ENCODE measurements at places on chromosomes 1 and 21. TPM values are rescaled to one million over a fixed set of nuclear protein-coding genes. Genes with fewer than 3 reads are reported as not detected.

ANGPTL7 gene
- 0.21 TPM for total RNA-seq

CTSE gene
- 189 TPM for total RNA-seq

KRTAP13-4 gene
- total RNA-seq: not detected

TMEM79 gene
- 4.5 TPM for total RNA-seq

CRP gene
- 0.71 TPM for total RNA-seq

STPG1 gene
- total RNA-seq: 10.0 TPM

GPR25 gene
- 0.49 TPM for total RNA-seq

TMEM61 gene
- total RNA-seq: 1.1 TPM

LCE1C gene
- not detected for total RNA-seq

NR5A2 gene
- 8.5 TPM for total RNA-seq

DPT gene
- 7.4 TPM for total RNA-seq

LAMTOR2 gene
- total RNA-seq: 71.2 TPM

DNAH14 gene
- 9.1 TPM for total RNA-seq

ZNF683 gene
- not detected for total RNA-seq

Data from lung (tissue), 17 donors.